Hepatocyte (in vitro differentiated cells): ENCODE measurements at places on chromosomes 5 and 9.

DNA sequence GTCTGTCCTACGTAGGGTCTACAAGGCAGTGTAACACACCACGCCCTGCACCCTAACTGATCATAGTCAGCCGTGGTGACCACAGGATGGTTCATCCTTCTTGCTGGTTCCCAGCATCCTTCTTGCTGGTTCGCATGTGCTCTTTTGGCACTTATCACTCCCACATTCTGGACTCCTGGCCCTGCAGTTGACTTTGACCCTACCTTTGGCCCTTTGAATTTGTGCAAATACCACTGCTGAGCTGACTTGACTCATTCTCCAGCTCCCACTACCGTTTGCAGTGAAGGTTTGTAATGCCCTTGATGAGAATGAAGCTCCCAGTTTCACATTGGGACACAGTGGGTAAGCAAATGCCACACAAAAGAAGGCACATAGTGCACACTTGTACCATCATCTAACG, 33.8 kb downstream of the PALM2AKAP2 start:
- no peak for DNase-seq

DNA sequence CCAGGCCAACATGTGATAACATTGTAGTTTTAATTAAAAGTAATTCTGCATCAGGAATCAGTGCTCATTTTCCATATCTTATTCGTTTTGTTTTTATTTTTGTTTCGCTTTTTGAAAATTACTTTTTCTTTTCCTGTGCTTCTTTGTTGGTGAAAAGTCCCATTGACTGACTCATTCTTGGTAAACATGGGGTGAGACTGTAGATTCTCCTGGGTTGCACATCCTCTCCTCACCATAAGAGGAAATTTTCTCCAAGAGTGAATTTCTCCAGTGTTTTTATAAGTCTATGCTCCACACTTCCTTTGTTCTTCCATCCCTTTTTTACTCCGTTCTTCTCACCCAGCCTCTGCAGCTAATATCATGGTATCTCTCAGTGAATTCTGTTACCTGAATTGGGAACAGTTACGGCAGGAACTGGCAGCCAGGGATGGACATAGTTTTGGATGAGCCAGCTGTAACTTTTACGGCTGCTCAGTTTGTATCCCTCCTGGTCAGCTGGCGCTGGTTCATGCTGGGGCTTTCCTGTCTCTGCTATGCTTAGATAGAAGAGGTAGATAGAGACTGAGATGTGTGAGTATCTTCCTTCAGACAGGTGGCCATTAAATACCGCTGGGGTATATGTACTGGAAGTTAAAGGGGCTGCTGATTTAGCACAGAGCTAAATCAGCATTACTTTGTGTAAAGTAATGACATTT, 80.0 kb downstream of the MAN2A1 start:
- no peak for DNase-seq

GRCh38 chr9:126363250-126363649, 36.6 kb downstream of the MVB12B start:
- DNase-seq, result no peak

- DNase-seq, result no peak
These were observed 185.8 kb upstream of the NREP start for GRCh38 chr5:111942661-111943401.

DNA sequence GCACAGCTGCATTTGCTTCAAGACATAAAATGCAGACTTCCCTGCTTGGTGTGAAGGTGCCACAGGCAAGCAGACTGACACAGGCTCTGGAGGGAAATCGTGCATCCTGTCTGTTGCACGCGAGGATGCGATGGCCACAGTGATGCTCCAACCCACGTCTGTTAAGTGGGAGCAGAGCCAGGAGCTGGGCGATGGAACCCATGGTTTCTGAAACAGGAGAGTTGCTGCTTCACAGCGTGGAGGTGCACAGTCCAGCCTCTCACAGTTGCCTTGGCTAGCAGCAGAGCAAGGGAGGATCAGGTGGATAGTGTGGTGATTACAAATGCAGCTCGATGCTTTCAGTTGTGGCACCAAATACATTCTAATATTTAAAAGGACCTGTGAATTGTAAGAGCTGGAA, 108.8 kb downstream of the TENT4A start:
- no peak for DNase-seq

DNA sequence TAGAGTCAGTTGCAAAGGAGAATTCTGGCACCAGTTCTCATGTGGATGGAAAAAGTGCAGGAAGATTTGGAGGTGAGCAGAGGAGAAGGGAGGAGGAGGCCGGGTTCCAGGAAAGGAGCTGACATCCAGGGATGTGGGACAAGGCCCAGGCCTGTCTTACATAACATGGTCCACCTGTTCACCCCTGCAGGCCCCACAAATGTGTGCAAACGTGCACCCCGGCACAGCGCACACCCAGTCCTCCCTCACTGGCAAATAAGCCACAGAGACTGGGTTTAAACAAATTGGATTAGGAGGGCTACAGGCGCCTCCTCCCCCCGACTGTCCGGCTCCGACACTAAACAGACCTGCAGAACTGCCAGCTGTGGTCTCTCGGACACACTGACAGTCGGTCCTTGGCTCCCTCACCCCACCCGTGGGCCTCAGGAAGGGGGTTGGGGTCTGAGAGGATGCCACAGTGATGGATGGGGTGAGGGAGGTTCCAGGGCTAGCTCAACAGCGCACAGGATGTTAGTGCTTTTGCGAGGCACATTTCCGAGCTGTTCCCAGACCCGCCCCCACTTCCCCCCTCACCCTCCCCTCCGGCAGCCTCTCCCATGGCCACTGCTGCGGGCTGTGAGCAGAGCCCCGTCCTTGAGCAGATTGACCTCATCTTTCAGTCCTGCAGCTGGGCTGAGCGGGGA, 43.4 kb upstream of the IL17B start:
- DNase-seq, result peak; percentile 85

DNA sequence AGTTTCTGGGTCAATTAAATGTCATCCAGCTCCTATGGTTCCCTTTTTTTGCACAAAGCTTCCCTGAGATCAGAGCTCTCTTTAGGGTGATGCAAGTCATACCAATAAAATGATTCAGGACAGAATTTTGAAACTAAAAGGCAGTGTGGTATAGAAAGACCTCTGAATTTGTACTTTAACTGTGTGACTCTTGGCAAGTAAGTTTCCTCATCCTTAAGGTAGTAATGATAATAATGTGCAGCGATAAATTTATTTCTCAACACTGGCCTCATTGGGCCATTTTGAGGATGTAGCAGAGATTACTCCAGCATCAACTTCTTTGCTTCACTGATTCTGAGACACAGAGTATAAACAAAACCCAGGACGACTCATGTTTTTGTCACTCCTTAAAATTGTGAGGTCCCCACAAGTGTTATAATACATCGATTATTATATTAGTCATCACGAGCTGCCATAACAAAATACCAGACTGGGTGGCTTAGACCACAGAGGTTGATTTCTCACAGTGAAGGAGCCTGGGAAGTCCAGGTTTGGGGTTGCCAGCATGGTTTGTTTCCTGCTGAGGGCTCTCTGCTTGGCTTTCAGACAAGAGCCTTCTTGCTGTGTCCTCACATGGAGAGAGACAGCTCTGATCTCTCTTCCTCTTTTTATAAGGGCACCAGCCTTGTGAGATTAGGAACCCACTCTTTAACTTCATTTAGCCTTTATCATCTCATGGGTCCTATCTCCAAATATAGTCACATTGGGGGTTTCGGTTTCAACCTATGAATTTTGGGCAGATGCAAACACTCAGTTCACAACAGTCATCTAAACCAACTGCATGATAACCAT, 293.0 kb downstream of the ZNF608 start:
- DNase-seq, result no peak

- no peak for DNase-seq
These were observed 524.2 kb downstream of the SPATA31D1 start for GRCh38 chr9:82512728-82513127.

DNA sequence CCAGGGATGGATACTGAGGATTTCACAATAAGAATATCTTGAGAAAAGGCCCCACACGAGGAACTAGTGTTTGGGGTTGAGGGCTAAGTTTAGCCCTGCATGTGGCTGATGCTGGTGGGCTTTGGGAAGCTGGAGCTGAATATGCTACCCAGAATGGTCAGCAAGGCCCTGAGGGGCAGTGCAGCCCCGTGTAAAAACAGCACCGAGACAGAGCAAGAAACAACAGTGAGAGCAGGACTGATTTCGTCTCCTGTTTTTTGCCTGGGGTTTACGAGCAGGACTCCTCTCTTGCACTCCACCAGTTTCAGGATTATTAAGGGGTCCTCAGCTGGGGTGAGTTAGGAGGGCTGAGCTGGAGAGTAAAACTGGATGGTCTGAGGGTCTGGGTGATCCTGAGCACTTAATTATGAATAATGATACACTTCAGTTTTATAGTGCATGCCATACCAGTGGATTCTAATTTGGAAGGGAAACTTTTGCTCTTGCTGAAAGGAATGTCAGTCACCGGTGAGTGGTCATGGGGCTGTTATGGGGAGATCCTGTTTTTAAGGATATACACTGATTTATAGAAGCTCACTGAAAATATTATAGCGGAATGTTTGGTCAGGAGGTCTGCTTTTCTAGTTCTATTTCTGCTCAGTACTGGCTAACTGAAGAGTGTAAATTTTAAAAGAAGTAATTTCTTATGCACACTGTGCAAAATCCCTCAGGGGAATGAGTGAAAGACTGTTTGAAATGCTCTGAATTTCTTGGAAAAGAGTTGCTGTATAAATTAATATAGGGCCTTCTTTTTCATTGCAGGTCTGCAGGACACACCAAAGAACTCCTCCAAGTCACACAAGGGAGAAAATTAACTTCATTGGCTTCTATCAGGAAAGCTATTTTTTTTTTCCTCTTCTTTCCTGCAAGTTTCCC, 42.7 kb upstream of the NFIB start:
- DNase-seq, result no peak

DNA sequence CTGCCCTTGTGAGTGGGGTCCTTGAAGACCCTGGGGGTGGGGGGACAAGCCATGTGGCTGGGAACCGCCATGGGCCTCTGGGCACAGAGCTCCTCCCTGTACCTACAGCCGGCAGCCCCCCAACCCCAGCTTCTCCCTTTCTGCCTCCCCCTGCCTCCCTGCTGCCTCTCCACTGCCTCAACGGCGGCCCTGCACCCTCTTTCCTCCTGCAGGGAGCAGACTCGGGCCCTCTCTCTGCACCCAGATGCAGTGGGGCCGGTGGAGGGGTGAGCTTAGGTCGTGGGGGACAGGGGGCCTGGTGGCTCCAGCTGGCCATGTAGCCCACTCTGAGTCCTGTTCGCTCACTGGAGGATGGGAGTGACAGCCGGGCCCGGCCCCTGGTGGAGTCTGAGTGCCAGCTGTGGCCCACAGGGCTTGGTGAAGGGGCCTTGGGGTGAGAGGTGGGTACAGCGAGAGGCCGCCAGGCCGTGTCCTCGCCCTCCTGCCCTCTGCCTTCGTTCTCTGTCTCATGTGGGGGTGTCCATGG, 139.3 kb upstream of the COL5A1 start:
- DNase-seq, result no peak

- no peak for DNase-seq
These were observed 104.8 kb downstream of the GNA14 start for GRCh38 chr9:77543131-77543822.

DNA sequence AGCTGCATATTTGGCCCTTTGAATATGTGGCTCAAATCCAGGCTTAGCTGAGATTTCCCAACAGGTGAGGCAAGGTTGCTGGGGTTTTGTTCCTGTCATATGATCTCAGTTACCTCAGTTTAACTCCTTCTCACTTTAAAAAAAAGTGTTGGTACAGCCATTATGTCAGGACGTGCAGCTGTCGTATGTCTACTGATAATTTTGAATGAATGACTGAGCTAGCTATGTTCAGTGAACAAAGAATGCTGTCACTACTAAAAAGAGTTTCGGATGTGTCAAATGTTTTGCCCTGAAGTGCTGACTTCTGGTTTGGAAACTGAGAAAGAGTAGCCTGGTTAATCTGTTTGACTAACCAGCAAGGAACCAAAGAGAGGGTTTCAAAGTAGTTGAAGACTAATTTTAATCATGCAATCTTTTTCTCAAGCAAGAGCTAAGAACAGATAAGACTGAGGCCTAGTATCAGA, 106.3 kb upstream of the NR3C1 start:
- DNase-seq, result no peak

DNA sequence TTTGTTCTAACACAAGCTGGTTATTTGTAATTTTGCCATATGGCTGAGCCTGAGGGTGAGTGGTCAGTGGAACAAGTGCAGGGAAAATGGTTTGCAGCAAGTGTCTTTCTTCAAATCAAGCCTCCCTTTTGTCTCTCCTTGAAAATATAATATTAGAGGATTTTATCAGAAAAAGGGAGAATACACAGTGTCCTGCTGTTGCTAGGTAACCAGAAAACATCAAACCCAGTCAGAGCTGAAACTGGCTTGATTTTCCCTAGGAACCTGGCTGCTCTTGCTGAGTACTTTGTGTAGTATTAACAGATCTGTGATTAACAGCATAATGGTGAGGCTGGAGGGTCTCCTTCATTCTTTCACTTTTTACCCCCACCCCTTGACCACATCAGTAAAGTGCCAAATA, 314.0 kb downstream of the ARHGEF28 start:
- DNase-seq, result no peak

DNA sequence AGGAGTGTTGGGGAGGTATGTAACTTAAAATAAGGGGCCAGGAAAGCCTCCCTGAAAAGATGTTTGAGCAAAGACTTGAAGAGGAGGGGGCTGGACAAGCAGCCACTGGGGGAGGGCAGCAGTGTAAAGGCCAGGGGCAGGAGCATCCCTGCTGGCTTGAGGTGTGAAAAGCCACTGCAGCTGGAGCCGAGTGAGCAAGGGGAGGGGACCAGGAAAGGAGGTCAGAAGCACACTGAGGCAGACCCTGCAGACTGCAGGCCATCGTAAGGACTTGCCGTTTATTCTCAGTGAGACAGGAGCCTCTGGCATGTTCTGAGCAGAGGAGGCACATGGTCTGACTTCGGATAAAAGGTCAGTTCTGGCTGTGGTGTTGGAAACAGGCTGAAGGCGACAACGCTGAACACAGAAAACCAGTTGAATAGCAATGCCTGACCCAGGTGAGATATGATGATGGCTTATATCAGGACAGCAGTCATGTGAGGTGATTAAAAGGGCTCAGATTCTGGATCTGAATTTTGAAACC, 10.2 kb upstream of the ERGIC1 start:
- DNase-seq, result no peak

DNA sequence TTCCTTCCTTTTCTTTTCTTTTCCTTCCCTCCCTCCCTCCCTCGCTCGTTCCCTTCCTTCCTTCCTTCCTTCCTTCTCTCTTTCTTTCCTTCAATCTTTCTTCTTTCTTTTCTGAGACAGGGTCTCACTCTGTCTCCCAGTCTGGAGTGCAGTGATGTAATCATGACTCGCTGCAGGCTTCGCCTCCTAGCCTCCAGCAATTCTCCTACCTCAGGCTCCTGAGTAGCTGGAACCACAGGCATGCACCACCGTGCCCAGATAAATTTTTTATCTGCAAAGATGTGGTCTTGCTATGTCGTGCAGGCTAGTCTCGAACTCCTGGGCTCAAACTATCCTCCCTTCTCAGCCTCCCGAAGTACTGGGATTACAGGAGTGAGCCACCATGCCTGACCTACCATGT, 81.4 kb downstream of the SPATA31C2 start:
- DNase-seq, result no peak

GRCh38 chr5:88144219-88145001, 124.2 kb downstream of the TMEM161B start:
- DNase-seq, result no peak
